ENCODE measurements at places on chromosomes 3 and 15.

DNA sequence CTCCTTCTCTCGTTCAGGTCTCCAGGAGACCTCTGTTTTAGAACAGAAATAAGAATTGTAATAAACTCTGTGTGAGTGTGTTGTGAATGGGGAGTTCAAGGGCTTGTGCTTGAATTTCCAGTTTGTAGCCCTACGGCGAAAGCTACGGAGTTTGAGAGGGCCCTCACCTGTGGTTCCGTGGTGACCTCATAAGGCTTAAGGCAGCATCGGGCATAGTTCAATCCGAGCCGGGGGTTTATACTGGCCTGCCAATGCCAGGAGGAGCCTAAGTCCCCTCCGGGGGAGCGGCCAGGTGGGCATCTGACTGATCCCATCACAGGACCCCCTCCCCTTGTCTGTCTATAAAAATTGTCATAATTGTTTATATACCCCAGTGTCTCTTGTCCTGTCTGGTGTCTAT lies 43.7 kb downstream of the ZBTB11 start:
- no peak for DNase-seq

GRCh38 chr3:72488738-72489035 lies 359.6 kb downstream of the SHQ1 start:
- no peak for DNase-seq

DNA sequence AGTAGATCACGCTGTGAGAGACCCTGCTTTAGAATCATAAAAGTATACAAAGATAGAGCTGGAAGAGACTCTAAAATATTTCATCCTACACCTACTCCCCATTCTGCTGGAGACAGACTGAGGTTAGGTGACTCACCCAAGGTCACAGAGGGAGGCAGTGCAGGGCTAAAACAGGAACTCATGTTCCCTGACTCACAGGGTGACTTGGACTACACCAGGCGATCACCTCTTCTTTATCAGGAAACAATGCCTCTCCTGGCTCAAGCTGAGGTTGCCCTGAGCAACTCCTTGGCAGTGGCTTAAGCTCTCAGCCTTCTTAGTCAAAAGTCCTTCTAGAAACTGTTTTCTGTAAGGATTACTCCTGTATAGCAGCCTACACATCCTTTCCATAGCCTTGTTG lies 26.4 kb upstream of the TNFAIP8L3 start:
- DNase-seq = peak; percentile 96

DNA sequence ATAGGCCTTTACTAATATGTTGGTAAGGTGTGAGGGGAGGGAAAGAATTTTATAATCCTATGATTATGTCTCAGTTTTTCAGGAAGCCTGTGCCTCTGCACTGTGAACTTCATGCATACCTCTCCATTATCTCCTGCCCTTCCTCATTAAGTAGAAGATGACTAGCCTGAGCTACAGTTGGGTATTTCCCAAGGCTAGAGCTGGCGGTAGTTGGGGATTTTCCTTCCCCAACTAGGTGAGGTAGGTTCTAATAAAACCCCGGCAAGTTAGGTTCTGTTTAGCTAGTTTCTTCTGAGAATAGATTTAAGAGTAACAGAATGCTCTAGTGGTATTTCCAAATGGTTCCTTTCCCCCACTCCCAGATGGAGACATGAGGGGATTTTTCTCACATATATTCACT lies 414.5 kb downstream of the GRM7 start:
- DNase-seq = no peak

DNA sequence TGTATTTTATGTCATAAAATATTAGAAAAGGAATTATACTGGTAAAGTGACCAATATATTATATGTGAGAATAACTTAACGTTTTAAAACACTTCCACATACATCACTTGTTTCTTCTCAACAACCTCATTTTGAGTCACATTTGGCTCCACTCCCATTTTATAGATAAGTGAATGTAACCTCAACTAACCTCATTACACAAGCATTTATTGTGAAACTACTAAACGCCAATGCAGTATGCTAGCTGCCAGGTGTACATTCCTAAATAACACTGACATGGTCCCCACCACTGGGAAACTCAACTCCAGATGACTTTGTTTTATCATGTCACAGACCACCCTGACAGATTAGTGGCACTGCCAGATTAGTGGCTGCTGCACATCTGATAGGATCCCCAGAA lies 249.7 kb upstream of the CNTN4 start:
- no peak for DNase-seq

- no peak for DNase-seq
Observed at GRCh38 chr3:159922861-159923312, 65.7 kb upstream of the IL12A start.

GRCh38 chr3:49163609-49164008 lies 2.5 kb downstream of the CCDC71 start:
- DNase-seq = no peak

GRCh38 chr3:171876680-171877147 lies 33.6 kb downstream of the TMEM212 start:
- peak; percentile 93 for DNase-seq

DNA sequence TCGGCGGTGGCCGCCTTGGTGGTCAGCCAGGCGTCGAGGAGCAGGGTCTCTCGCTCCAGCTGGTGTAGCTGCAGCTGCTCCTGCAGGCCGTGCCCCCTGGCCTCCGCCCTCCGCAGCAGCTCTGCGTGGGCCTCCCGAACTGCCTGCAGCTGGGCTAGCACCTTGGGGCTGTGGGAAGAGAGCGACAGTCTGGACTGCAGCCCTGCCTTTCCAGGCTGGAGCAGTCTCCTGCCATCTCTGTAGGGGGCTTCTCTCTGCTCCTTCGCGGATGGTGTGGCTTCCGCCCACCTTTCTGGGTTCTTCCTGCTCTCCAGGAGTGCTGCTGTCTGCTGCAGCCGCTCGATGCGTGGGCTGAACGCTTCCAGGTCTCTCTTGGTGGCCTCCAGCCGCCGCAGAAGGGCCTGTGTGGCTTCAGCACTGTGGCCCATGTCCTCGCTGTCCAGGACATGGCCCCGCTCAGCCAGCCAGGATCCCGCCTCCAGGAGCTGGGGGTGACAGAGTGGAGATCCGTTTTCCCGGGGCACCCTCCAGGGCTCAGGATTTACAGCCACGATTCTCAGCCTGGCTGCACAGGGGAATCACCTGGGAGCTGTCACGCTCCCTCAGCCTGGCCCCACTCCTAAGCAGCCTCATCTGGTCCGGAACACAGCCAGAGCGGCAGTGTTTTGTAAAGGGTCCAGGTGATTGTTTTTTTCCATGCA lies 16.8 kb downstream of the PLA2G4B start:
- DNase-seq = no peak

DNA sequence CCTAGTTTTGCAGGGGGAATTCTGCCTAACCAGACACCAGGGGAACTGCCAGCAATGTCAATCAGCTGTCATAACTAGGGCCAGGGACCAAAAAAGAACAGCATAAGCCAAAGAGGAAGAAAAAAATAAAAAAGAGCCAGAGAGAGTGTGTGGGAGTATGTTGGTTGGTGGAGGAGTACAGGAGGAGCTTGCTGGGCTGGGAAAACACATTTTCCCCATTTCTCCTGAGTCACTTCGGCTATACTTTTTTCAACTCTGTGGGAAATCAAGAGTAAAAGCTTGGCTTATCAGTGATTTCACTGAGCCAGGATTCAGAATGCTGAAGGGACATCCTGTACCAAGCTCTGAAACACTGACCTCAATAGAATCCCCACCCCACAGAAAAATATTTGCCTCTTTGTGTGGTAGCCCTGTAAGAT lies 144.7 kb upstream of the DPH6 start:
- peak; percentile 95 for DNase-seq

GRCh38 chr3:60045686-60046085 lies 995.9 kb upstream of the CFAP20DC start:
- DNase-seq = no peak

- no peak for DNase-seq
Observed at GRCh38 chr3:119918992-119919933, 137.4 kb downstream of the NR1I2 start.

DNA sequence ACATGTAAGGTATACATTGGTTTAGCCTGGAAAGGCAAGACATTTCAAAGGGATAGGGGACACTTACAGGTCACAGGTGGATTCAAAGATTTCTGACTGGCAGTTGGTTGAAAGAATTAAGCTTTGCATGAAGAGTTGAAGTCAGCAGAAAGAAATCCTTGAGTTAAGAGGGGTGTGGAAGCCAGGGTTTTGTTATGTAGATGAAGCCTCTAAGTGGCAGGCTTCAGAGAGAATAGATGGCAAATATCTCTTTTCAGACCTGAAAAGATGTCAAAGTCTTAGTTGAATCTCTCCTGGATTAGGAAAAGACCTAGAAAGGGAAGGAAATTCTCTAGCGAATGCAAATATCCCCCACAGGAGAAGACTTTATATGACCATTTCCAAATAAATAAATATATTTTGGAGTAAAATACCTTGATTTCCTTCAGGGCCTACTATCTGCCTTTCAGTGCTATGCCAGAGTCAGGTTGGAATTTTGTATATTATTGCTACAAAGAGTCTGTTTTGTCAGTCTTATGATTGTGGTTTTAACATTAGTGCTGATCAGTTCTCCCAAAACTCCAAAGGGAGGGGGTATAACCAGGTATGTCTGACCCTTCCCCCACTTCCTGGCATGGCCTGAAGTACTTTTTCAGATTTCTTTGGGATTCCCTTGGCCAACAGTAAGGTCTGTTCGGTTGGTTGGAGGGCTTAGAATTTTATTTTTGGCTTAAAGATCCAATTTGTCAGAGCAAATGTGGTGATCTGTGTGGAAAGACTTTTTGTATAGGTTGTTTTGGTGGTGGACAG lies 286.4 kb downstream of the LRTM1 start:
- no peak for DNase-seq

DNA sequence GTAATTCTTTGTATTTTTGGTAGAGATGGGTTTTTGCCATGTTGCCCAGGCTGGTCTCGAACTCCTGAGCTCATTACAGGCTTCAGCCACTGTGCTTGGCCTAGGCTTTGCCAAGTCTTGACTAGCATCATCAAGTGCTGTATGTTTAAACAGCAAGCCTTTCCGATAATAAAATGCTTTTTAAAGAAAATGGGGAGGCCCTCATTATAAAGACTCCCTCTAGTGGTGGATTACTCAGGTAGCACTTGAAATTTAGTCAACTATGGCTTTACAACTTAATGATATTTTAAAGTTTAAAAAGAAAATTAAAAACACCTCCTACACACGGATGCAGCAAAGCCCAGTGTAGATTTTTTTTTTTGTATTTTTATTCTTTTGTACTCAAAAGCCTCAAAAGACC lies 213.6 kb downstream of the GAP43 start:
- DNase-seq = no peak

DNA sequence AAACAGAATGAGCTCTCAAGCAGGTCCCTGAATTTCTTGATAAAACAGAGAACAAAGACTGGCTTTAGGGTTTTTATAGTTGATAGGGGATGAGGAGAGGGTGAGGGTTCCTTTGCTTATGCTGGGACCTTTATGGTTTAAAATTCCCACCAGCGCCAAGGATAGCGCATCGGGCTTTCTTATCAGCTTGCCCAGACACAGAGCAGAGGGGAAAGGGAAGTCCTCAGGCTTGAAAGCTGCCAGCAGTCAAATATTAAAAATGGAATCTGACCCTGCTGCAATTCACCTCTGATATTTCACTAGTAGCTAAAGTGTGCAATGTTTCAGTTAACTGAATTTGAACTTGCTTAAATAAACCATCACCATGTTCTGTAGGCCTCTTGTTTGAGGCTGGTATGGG lies 55.0 kb upstream of the EPHA3 start:
- no peak for DNase-seq

GRCh38 chr3:149090461-149090860 lies 4.1 kb upstream of the HLTF start:
- DNase-seq = no peak

- peak; percentile 28 for DNase-seq
Observed at GRCh38 chr3:140091143-140091542, 156.2 kb downstream of the CLSTN2 start.

DNA sequence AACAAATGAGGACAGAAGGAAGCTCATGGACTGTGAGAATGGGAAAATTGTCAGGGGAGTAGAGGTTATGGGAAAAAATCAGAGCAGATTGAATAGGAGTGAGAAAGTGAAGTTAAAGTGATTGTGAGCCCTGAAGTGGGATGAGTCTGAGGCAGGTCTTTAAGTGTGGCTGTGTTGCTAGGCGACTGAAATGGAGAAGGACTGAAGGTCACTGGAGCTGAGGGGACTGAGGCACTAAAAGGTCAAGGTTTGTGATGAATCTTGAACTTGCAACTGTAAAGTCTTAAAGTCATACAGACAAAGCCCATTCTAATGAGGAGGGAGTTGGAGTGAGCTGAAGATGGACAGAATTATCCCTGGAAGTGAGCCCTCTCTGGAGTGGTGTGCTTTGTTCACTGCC lies 518.9 kb downstream of the TUSC7 start:
- DNase-seq = no peak

GRCh38 chr3:173043757-173044156 lies 97.3 kb downstream of the SPATA16 start:
- DNase-seq = no peak

DNA sequence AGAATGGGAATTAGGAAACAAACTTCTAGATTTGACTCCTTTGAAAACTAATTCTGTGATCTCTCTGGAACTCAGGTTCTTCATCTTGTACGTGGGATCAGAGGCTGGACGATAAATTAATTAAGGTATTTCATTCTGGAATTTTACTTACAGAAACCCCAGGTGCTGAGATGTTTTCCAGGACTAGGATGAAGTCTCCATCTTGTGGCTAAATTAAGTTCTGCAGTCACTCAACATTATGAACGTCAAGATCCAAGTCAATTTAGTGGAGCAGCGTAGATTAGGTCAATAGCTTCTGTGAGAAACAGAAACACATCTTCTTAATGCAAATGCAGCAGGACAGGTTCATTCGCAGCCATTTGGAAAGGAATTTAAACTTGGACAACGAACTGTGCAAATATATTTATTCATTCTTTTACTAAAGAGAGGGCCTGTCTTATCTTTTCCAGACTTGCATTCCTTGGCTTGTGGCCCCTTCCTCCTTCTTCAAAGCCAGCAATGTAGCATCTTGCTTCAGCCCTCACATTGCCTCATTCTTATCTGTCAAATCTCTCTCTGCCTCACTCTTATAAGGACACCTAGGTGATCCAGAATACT lies 26.7 kb upstream of the TMC3 start:
- peak; percentile 27 for DNase-seq

DNA sequence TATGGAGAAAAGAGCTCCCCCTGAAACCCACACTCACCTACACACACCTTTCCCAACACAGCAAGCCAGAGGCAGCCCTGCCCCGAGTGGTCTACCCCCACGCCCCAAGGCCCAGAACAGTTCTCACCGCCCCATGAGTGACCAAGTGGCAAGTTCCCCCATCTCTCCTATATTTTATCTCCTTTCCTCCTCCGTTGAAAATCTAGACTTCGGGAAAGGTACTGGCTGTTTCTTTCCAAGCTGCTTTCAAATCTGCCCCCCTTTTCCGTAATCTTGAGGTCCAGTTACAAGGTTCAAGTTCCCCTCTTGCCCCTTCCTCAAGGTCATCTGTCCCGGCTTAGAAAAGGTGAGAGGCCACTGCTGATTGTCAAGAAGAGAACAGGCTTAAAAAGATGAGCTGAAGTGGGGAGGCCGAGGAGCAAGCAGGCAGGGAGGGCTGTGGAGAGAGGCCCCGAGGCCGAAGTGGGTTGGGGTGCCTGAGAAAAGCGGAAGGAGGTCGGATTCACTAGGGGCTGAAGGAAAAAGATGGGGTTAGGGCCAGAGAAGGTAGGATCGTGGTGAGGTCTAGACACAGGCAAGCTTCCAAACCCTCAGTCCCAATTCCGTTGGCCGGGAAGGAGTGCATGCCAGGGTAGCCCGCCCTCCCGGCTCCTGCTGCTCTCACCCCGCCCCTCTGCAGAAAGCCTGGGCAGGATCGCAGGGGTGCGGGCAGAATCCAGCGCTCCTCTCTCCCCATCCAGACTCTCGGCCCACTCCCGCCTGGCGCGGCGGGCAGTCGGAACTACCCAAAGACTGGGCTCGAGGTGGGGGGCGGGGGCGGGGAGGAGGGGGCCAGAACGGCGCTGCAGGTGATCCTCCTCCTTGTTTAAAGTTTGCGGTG lies 1.7 kb downstream of the SEMA5B start:
- no peak for DNase-seq
